Activated CD8-positive, alpha-beta memory T cell treated with anti-CD3 and anti-CD28 coated beads for 48 hours (primary cell): ENCODE measurements at places on chromosomes 5 and 9.

- no peak for DNase-seq
Measured at GRCh38 chr5:107300721-107301327, 369.9 kb downstream of the EFNA5 start.

GRCh38 chr9:8858596-8859161 lies 1059.1 kb upstream of the DMAC1 start:
- no peak for DNase-seq

DNA sequence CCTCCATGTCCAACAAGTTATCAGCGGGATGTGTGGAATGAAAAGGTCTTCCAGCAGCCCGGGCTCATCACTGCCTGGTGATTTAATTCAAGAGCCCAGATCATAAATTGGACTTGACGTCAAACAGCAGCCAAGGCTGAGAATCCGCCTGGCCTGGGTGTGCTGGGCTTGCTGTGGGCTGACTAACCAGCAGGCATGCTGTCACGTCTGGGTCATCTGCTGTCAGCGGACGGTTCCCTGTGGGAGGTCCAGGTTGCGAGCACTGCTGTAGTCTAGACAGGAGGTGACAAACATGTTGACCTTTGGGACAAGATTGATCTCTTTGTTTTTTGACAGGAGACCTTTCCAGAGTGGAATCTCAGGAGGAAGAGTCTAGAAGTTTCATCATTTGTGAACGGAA lies 289.7 kb downstream of the OSTF1 start:
- no peak for DNase-seq

GRCh38 chr5:169531631-169532030 lies 51.9 kb upstream of the SPDL1 start:
- DNase-seq, result no peak

DNA sequence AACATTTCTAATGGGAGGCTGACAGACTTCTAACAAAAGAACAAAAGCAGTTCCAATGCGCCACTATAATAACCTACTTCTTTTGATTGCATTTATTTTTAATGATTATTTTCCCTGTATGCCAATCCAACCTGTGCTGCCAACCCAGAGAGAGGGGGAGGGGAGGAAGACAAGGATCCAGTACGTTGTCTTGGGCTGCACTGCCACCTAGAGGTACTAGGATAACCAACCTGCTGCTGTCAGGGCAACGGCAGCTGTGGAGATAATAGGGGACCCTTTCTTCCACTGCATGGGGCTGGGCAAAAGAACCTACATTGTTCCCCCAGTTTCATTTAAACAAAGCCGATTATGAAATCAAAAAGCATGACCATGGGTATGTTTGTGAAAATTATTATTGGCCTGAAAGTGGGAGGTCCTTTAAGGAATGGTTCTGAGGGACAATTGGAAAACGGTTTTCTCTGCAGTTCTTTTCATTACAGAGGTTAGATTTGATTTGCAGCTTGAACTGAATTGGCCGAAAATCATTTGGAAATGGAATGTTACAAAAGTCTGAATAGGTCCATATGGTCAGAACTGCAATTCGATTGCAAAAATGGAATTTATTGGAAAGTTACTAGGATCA lies 101.3 kb downstream of the RASEF start:
- DNase-seq, result peak; percentile 4

- no peak for DNase-seq
Measured at GRCh38 chr9:82940376-82940775, 122.6 kb downstream of the RASEF start.

DNA sequence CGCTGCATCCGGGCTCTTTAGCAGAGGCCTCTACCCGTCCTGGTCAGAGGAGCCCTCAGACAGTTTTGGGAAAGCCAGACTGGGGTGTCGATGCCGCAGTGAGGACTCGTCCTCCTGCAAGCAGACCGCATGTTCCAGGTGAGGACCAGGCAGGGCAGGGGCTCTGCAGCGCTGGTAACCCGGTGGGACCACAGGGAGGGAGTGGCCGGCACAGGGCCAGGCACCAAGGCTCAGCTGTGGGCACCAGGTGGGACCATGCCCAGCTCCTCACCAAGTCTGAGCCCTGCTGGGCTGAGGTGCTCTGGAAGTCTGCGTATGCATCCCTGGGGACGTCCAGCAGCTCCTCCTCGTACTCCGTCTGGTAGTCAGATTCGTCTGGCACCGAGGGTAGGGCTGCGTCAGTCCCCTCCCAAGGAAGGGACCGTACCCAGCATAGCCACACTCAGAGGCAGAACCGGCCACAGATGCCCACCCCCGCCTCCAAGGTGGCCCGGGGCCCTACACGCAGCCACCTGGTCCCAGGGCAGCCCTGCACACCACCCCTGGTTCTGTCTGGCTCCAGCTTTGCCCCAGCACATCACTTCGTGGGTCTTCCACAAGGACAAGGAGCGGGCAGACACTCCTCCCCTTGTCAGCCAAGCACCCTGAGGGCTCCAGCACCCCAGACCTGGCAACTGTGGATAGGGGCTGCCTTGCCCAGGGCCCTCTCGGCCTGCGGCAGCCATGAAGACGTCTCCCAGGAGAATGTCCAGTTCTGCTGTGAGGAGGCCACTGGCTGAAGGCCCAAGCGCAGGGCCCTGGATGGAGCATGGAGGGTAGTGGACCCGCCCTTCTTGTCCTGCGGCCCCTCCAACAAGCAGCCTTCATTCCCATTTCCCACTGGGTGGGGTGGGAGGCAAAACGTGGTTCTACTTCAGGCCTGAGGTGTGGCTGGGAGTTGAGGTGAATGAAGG lies 1.5 kb upstream of the NSMF start:
- no peak for DNase-seq

DNA sequence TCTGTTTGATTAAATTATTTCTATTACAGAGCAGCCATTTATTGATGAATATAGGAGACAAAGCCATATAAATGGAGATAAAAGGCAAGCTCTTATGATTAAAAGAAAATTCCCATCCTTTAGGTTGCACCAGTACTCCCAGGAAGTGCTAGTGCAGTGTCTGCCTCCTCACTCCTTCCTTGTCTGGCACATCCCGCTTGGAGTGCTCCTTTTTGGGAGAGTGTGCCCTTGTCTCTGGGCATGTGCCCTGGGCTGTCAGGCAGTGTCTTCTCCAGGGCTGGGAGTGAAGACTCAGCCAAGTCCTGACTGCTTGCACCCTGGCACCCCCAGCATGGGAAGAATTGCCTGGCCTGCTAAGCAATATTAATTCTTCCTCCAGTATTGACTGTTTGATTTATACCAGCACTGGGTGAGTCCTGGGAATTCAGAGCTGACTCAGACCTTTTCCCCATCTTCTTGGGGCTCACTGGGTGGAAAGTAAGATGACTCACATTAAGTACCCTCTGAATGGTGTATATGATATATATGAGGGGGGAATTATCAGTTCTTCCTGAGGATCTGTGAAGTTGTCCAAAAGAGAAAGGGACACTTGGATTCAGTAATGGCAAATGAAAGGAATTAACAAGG lies 62.1 kb downstream of the ZSWIM6 start:
- no peak for DNase-seq

GRCh38 chr5:179858241-179858585 lies 404 bp downstream of the MRNIP start:
- no peak for DNase-seq

GRCh38 chr9:16074963-16075362 lies 522.1 kb downstream of the CCDC171 start:
- no peak for DNase-seq

DNA sequence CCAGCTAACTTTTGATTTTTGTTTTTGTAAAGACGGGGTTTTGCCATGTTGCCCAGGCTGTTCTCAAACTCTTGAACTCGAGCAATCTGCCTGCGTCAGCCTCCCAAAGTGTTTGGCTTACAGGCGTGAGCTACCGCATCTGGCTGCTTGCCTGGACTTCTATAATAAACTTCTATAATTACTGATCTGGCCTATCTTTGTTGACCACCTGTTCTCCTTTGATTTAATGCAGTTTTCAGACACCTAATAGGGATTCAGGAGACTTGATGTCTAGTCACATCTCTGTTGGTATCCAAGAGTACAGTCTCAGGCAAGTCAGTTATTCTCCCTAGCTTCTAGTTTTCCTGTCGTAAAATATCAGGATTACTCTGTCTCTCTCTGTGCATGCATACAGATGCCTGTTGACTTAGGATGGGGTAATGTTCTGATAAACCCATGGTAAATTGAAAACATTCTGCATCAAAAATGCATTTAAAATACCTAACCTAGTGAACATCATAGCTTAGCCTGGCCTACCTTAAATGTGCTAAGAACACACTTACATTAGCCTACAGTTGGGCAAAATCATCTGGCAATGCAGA lies 51.5 kb upstream of the NR3C1 start:
- DNase-seq, result no peak

GRCh38 chr5:41433552-41434181 lies 76.7 kb downstream of the PLCXD3 start:
- DNase-seq, result no peak

- DNase-seq, result no peak
Measured at GRCh38 chr9:31916591-31917241, 467.7 kb upstream of the ACO1 start.

GRCh38 chr5:36998578-36998977 lies 122.0 kb downstream of the NIPBL start:
- DNase-seq, result no peak

GRCh38 chr9:137300567-137301080 lies 1.4 kb downstream of the NRARP start:
- DNase-seq, result no peak

GRCh38 chr5:78808818-78809217 lies 160.2 kb upstream of the LHFPL2 start:
- DNase-seq, result no peak

DNA sequence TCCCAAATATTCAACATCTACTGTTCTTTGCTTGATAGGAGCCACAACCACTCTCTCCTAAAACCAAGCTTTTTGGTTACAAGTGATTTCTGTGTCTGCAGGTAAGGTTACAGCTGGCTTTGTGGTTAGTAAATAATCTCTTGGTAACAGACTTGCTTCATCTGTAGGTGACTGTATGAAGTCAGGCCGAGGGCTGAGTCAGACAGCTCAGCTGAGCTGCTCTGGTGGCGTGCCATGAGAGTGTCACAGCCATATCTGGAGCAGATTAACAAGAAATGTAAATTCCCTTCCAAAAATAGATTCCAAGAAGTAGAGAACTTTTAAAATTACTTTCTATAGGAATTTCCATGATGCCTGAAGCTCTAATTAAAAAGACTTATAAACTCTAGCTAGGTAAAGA lies 23.7 kb upstream of the TAS2R1 start:
- DNase-seq, result no peak

- no peak for DNase-seq
Measured at GRCh38 chr5:1522601-1523479, 920 bp downstream of the LPCAT1 start.

DNA sequence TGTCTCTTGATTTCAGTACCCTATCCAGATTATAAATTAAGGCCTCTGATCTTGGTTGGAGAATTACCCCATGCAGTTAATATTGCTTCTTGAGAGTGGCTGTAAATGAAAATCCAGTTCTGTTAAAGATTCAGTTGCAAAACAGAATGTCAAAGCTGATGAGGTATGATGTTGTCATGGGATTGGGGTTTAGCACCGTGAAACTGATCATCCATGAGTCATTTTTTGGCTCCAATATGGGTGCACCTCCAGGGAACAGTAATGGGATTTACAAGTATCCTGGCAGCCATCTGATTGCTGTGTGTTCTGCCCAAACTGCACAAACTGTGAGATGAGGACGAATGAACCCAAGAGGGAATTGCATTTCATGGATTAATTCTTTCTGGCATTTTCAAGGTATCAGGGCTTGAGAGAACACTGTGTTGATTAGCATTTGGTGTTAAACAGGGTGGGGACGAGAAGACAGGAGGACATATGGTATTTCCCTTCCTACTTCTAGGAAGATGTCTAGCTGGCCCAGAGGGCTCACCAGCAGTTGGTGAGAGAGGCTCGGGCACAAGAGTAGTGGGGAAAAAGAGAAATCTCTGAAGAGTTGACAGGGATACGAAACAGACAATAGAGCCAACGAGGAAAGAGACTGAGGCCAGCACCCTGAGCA lies 214.7 kb downstream of the GAS1 start:
- no peak for DNase-seq

DNA sequence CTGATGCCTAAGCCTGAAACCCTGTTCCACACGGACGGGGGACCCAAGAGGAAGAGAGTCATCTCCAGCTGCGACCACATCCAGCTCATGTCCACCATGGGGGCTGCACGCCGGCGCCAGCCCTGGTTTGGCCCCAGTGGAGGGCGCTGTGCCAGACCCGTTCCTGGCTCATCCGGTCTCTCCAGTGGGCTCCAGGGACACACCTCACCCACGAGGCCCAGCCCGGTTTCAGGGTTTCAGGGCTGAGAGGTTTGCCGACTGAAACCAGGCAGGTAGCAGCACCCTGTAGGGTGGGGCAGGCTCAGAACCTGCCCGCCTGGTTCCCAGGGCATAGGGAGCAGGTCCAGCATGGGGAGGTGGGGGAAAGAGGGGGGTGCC lies 71.4 kb upstream of the STXBP1 start:
- no peak for DNase-seq

DNA sequence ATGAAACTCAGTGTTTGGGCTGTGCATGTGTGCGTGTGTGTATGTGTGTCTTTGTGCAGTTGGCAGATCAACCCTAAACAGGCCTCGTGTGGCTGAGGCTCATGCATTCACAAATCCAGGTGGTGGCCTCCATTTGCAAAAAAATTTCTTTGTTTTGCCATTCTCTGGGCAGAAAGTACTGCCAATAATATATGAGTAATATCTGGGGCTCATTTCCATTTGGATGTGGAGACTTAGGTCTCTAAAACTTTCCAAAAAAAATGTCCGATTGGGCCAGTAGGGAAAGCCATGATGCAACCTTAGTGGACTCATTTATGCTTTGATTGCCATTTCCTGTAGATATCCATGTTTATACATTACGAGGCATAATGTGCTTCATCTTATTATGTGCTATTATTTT lies 77.9 kb upstream of the RPS23 start:
- no peak for DNase-seq

- no peak for DNase-seq
Measured at GRCh38 chr9:2622461-2623287, 1.1 kb downstream of the VLDLR start.

DNA sequence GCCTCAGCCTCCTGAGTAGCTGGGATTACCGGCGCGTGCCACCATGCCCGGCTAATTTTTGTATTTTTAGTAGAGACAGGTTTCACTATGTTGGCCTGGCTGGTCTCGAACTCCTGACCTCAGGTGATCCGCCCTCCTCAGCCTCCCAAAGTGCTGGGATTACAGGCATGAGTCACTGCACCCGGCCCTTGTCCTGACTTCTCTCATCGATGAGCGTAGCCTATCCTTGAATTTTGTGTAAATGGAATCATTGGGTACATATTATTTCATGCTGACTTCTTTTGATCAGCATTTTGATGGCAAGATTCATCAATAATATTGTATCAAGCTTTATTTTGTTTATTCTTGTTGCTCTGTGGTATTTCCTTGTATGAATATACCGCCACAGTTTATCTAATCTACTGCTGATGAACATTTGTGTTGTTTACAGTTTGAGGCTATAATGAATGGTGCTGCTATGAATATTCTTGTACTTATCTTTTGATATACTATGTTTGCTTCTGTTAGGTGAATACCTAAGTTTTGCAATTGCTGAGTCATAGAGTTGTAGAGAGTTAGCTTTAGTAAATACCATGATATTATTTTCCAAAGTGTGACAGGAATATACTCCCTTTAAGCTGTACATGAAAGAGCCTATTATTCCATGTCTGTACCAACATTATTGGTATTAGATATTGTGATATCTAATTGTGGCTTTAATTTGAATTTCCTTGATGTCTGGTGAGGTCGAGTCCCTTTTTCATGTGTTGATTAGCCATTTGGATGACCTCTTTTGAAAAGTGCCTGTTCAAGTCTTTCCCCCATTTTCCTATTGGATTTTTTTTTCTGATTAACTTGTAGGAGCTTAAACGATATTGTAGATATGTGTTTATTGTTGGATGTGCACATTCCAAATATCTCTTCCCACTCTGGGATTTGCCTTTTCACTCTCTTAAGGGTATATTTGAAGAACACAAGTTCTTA lies 107.5 kb downstream of the RGS3 start:
- no peak for DNase-seq
